ENCODE measurements at places on chromosomes 12 and 14.

GRCh38 chr12:51505360-51506105, 80.9 kb downstream of the SLC4A8 start:
- no peak for DNase-seq
- no peaks in the 10 kb centered on the region for H3K27me3 ChIP-seq
- no peaks in the 10 kb centered on the region for H3K36me3 ChIP-seq
- H3K4me3 ChIP-seq, result no peak overlapping the region

DNA sequence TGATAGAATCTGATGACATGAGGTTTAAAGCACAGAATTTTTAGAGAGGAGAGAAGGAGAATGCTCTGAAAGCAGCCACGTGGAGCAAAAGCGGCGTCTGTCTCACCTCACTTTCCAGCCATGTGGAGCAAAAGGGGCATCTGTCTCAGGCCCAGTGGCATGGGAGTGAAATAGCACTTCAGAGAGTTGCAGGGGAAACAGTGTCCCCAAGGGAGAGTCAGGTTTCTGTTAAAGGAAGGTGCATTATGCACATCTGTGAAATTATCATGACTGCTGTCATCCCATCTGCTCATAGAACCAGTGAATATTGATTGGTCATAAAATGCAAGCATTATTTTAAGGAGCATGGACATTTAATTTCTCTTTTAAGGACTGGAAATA, 124.0 kb downstream of the BICD1 start:
- H3K27ac ChIP-seq, result no peak overlapping the region
- DNase-seq, result no peak
- H3K27me3 ChIP-seq, result no peaks in the 10 kb centered on the region
- H3K4me1 ChIP-seq, result no peaks in the 10 kb centered on the region

GRCh38 chr12:109704371-109705098, 9.1 kb upstream of the FAM222A start:
- H3K4me3 ChIP-seq, result no peak overlapping the region
- H3K4me1 ChIP-seq, result no peaks in the 10 kb centered on the region
- peaks cover 5% of the 10 kb centered on the region for H3K27me3 ChIP-seq
- DNase-seq, result no peak
- no peaks in the 10 kb centered on the region for H3K36me3 ChIP-seq
- no peak overlapping the region for H3K27ac ChIP-seq

DNA sequence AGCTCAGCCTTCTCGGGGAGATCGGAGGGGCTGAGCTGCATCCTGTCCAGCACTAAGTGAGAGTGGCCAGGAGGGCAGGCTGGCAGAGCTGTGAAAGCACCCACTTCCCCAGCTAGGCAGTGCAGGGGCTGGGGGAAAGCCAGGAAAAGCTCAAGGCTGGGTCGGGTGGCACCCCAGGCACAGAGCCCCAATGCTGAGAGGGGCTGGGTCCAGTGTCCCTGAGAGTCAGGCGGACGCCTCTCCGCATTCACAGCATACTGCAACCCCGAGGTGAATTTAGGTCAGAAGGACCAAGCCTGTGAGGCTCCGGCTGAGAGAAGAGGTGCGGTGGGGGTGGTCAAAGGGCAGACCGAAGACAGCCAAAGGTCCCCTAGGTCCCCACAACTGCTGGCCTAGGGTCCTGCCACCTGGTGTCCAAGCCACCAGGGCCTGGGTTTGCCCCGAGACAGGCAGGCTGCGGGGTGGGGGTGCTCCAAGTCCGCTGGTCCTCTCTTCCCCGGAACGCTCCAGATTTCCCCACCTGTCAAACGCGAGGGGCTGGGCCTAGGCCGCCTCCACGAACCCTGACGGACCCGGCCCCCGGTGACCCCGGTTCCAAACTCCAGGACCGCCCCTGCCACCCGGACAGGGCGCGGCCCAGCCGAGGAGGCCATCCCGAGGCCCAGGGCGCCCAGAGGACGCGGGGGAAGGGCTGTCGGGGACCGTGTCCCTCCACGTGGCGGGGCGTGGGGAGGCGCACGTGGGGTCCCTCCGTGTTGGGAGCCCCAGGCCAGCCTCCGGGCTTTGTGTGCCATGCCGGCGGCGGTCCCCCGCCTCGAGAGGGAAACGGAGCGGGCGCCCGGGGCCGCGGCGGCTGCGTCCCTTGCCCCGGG, 527 bp downstream of the CAMKK2 start:
- H3K27ac ChIP-seq, result peak overlapping the region; percentile 64
- peak; percentile 28 for DNase-seq
- peak overlapping the region; percentile 79 for H3K4me3 ChIP-seq
- H3K36me3 ChIP-seq, result no peaks in the 10 kb centered on the region

- DNase-seq, result no peak
- H3K4me1 ChIP-seq, result no peaks in the 10 kb centered on the region
- no peaks in the 10 kb centered on the region for H3K27me3 ChIP-seq
- H3K36me3 ChIP-seq, result no peaks in the 10 kb centered on the region
Observed at GRCh38 chr14:75383721-75384120, 44.1 kb upstream of the JDP2 start.

DNA sequence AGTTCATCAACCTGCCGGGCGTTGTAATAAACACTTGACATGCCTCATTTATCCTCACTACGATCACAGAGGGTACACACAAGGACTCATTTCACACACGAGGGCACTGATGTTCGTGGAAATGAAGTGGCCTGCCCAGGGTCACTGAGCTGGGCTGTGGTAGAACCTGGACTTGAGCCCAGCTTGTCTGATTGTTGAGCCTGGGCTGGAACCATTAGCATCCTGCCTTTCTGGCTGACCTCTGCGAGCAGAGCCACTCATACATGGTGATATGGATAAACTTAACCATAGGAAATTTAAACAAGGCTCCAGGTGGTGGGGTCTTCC, 16.6 kb upstream of the JDP2 start:
- DNase-seq, result no peak
- H3K27me3 ChIP-seq, result no peaks in the 10 kb centered on the region
- H3K36me3 ChIP-seq, result no peaks in the 10 kb centered on the region
- no peak overlapping the region for H3K4me3 ChIP-seq
- no peaks in the 10 kb centered on the region for H3K4me1 ChIP-seq
- no peak overlapping the region for H3K27ac ChIP-seq

GRCh38 chr12:86050010-86050409, 175.9 kb downstream of the NTS start:
- DNase-seq, result no peak
- no peak overlapping the region for H3K4me3 ChIP-seq
- H3K27me3 ChIP-seq, result no peaks in the 10 kb centered on the region
- H3K36me3 ChIP-seq, result no peaks in the 10 kb centered on the region
- no peaks in the 10 kb centered on the region for H3K4me1 ChIP-seq

DNA sequence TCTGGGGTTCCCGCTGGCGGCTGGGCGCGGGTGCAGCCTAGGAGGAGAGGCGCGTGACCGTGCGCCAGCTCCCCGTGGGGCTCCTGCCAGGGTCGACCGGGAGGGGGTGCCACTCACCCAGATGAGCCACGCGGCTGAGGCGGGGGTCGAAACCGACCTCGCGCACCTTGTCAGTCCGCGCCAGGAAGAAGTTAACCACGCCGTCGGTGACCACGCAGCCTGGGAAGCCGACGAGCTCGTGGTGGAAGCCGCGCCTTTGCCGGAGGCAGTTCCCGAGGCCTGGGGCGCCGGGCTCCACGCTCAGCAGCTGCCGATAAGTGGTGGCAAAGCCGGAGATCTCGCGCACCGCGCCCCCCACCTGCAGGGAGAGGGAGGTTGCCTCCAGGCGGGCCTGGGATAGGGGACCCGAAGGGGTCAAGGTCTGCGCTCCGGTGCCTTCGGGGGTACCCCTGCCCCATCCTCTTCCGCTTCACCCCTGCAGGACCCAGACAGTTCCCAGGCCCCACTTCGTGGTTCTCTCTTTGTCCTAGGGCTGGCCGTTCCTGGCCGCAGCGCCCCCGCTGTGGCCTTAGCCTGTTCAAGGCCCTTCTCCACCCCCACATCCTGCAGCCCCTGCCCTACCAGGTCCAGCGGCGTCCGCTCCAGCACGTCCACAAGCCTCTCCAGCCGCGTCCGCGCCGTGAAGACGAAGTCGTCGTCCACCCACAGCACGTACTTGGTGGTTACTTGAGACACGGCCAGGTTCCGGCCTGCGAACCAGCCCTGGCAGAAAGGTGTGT, 5.3 kb downstream of the B4GALNT1 start:
- H3K27ac ChIP-seq, result no peak overlapping the region
- no peak overlapping the region for H3K4me3 ChIP-seq
- no peaks in the 10 kb centered on the region for H3K36me3 ChIP-seq
- DNase-seq, result no peak
- H3K4me1 ChIP-seq, result peaks cover 5% of the 10 kb centered on the region

DNA sequence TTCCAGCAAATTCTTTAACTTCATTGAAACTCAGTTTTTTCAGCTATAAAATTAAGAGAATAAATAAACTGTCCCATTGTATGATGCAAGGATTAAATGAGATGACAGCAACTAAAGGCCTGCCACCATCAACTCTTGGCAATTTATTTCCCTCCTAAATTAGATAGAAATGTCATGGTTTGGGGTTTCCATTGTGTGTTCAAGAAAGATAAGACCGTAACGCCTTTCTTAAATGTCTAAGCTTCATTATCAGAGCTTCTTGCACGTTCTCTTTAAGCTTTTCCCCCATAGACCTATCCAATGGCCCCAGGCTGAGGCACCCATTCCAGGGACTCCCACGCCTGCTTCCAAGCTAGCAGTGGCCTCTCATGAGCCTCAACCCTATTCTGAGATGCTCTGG, 281.9 kb downstream of the CACNA1C start:
- H3K36me3 ChIP-seq, result no peaks in the 10 kb centered on the region
- H3K4me1 ChIP-seq, result no peaks in the 10 kb centered on the region
- H3K27me3 ChIP-seq, result no peaks in the 10 kb centered on the region
- no peak overlapping the region for H3K27ac ChIP-seq

Measured in CD8-positive, alpha-beta memory T cell (primary cell).